Activated CD8-positive, alpha-beta memory T cell treated with anti-CD3 and anti-CD28 coated beads for 48 hours (primary cell): ENCODE measurements at places on chromosomes 11 and 22.

DNA sequence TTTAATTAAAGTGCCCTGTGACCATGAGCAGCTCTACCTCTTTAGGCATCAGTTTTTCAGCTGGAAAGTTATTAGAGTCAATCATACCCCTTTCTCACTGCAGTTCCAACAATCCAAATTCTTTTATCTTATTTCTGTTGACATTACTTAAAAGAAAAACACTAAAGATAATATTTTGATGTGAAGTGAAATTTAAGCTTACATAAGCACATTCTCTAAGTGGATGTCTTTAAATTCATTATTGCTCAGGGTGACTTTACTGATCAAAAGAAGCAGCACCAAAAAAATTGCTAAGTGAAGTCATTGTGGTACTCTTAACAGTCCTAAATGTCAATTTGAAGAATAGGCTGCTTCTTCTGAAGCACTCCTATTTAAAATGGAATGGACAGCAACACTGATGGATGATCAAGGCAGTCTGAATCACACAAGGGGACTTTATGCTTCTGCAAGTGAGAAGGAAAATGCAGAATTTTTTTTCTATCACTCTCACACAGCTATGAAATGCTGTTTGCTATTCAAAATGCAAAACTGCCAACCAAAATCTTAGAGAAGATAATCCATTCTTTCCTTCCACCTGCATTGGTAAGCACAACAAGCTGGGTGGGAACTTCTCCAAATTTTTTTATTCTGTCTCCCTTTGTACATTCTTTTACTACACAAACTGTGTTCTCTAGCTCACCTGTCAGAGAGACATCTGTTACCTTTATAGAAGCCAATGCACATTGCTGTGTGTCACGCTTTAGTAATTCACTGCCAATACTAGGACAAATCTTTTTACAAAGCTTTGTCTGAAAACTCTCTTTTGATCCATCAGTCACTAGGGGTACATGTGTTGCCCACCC, 179.9 kb downstream of the GRIA4 start:
- no peak for DNase-seq

- no peak for DNase-seq
Observed at GRCh38 chr11:129814244-129815014, 1.2 kb upstream of the TMEM45B start.

DNA sequence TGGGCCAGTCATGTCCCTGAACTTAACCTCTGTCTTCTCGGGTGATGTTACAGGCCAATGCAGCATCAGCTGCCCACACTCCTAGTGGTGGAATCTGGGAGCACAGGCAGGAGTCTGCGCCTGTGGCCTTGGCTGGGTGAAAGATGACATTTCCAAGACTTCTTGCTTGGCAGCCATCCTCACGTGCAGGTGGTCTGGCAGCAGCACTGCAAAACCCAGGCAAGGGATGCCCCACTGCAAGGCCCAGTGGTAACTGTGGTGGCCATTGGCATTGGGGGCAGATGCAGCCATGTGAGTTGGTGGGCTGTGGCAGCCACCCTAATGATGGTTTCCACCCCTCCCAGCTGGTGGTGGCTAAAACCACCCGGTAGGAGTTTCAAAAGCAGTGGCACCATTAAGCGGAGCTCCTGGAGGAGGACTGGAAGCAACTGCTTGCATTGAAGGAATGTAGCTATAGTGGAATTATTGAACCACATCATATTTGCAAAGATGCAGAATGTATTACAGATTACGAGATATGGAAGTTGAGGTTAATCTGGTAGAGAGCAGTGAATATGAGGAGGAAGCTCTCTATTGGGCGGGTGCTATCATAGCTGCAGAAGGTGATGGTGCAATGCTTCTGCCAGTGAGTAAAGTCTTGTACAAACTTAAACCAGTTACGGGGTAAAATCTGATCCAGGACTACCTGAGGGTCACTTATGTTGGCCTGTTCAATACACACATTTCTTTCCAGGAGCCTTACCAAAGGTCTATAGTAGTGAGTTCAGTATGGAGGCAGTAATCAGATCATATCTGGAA, 120.7 kb upstream of the TOP3B start:
- DNase-seq = no peak

- no peak for DNase-seq
Observed at GRCh38 chr11:66317723-66318599, 1.1 kb upstream of the CD248 start.

- no peak for DNase-seq
Observed at GRCh38 chr11:39165021-39165420, 2294.4 kb downstream of the LRRC4C start.

- no peak for DNase-seq
Observed at GRCh38 chr11:132114185-132114584, 743.8 kb downstream of the NTM start.

GRCh38 chr11:118485273-118485672, 42.0 kb upstream of the TTC36 start:
- DNase-seq = no peak

- DNase-seq = no peak
Observed at GRCh38 chr11:113016905-113017304, 55.7 kb downstream of the NCAM1 start.

DNA sequence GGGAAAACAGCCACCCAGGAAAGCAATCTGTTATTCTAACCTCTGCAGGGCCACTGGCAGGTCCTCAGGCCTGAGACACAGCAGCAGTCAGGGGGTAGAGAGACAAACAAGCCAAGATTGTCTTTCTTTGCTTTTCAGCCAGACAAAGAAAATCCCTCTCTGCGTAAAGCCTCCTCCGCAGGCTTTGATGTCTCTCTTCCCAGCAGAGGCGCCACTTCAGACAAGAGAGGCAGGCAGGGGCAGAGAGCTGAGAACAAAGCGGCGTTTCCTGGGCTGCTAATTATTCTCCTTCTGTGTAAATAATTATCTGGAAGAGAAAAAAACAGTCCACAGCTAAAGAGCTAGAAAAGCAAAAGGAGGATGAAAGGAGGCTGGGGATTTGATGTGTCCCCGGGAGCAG, 102.7 kb upstream of the SEZ6L start:
- no peak for DNase-seq

GRCh38 chr11:94142308-94143281, 14.0 kb downstream of the PANX1 start:
- no peak for DNase-seq

- DNase-seq = no peak
Observed at GRCh38 chr11:72735495-72736027, 16.6 kb downstream of the ARAP1 start.

- no peak for DNase-seq
Observed at GRCh38 chr11:9527481-9528135, 45.9 kb upstream of the WEE1 start.

GRCh38 chr22:32728291-32728690, 73.2 kb upstream of the TIMP3 start:
- DNase-seq = no peak

DNA sequence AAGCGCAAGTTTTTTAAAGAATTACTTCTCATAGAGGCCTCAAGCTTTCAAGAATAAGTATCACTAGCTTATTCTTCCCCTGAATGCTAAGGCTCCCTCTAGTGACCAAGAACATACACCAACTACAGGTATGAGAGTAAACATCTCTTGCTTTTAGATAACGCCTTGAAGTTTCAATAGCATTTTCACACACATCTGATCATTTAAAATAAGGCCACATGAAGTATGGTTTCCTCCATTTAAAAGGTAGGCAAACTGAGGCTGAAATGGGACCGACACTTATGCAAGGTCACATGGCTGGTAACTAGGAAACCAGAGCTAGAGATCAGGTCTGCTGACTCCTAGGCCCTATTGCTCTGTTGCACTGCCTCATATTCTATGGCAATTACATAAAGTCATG, 66.5 kb downstream of the CCDC34 start:
- no peak for DNase-seq

DNA sequence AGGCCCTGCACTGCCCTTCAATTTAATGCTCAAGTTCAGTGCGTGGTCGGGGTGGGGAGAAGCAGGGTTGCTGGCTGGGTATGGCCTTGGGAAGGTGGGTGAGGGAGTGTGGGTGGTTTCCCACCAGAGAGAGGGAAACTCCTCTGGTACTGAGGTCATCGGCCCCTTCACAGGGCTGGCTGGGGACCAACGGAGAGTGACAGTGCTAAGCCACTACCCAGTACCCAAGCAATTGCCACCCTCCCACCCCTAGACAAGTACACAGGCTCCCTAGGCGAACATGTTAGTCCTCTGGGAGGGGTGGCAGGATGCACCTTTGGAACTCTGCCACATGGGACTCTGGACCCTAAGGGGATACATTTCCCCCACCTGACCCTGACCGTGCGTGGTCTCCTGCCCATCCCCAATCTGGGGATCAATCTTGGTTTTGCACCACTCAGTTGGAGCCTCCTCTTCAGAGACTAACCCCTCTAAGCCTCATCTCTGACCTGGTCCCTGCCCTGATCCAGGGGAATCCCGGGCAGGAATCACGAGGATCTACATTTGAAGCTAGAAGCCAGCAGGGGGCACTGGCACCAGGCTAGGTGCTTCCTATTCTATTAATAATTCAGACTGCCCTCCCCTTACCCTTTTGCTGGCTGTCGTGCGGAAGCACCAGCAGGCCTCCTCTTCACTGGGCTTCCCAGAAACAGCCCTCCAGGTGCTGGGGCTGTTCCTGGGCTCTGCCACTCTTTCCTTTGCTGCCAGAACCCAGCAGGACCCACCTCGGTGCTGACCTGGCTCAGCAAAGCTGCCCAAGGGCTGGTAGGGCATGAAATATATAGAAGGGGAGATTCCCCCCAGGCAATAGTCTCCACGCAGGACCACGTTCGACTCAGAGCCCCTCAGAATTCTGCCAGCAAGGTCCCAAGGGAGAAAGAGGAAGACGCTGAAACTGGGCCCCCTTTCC, 377.7 kb downstream of the TENM4 start:
- no peak for DNase-seq

GRCh38 chr11:78188286-78189173, at the start of the genes KCTD21 and USP35:
Gene KCTD21, minus strand, starts transcription at chr11:78188626. Its CDS starts 14,072 bp downstream, at chr11:78174554.
Gene USP35, plus strand, starts transcription at chr11:78188919. Its CDS starts 7,327 bp downstream, at chr11:78196246.
- peak; percentile 72 for DNase-seq

DNA sequence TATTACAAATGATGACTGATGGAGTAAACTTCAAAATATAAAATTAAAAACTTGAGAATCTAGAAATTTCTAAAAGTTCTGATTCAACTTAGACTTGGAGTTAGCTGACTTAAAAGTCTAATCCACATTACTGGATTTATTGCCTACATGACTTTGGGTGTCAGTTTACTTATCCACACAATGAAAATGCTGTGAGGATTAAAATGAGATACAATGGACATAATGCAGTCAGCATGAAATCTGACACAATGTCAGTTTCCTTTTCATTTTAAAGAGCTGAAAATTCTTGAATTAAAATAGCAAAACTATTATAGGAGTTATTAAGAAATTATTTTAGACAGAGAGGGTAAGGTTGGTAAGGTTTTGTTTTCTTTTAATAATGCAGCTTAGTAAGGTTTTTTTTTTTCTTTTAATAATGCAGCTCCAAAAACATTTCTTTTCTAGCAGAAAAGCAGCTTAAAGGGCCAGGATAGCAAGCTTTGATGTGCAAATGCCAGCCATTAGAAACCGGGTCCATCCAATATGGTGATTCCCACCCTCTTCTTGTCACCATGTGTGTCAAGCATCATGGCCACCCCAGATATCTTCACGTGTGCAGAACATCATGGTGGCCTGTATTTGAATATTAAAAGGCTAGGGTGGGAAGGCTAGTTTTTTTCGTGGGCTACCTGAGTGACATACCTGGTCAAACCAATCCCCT, 18.9 kb downstream of the APIP start:
- no peak for DNase-seq

DNA sequence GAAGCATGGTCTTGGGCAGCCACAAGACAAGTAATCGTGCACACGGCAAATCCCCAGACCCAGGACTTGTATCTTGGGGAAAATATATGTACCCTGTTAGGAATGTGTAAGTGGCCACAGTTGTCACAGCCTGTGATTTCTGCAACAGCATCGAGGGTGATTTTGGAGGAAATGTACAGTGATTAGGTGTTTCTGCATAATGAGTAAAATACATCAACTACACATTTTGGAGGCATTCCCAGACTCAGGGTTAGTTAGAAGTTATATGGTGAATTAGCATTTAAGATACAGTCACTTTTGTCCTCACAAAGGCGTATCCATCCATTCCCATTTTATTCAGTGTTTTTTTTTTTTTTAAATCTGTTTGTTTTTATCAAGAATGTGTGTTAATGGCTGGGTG, 28.4 kb downstream of the SUSD2 start:
- no peak for DNase-seq

- DNase-seq = peak; percentile 97
Observed at GRCh38 chr11:65873318-65874156, 937 bp upstream of the EFEMP2 start.

DNA sequence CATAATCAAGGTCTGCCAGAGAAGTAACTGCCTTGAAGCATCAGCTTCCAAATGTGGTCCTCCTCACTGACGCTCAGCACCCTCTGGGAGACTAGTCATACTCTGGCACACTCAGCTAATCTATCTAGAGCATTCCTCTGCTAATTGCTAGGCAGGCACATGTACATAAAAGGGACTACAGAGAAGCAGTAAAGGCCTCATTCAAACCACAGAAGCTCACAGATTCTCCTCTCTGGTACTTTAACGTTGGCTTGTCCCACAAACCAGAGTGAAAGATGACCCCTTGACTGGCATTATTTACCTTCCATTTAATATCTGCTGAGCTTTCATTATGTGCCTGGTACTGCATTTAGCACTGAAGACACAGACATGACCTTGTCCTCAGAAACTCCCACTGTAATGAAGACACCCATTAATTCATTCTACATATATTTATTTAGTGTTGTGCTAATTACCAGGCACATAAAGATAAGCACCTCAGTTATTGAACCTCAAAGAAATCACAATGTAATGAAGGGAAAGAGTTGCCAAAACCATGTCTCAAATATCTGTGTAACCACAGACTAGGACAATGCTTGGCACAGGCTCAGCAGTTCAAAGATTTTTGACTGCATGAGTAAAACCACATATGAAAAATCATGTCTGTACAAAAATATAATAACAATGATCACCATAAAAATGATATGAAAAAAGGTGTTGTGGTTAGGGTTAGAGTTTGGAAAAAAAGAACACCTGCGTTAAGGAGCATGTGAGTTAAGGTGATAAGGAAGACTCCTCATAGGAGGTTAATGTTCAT, 550.4 kb downstream of the DLG2 start:
- DNase-seq = no peak

DNA sequence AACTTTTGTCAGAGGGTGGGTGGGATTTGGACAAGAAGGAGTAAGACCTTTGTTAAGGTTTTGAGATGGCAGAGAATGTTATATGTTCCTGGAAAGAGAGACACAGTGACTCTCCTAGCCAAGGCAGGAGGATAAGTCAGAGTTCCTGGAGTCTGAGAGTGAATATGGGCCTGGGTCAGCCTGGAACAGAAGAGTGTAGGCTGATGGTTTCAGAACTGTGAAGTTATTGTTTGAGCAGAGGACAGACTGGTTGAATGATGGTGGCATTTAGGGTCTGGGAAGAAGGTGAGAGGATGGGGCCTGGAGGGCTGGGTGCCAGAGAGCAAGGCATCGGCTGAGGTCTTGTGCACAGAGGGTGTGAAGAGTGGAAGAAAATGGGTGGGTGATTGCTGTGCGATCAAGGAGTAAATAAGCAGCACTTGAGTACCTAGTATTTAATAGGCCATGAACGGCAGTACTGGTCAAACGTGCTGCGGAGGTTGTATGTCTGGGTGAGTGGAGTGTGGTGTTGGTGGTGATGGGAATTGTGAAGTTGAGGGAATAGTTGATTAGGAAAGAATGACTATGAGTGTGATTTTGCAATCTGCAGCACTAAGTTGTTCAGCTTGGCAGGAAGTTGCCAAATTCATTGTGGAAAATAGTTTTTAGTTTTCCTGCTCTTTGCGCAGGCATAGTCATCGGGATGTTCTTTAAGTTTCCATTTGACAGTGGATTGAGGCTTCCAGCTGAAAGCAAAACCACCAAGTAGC, 1.8 kb downstream of the PANX1 start:
- no peak for DNase-seq
